Activated CD4-positive, alpha-beta T cell treated with anti-CD3 and anti-CD28 coated beads, Interleukin-2, amount 50 U/mL, for 24 hours (primary cell): ENCODE measurements at places on chromosomes 16 and 17.

- DNase-seq, result no peak
Measured at GRCh38 chr16:54265575-54266107, 20.9 kb downstream of the IRX3 start.

GRCh38 chr17:1179112-1179817 is 516 bp downstream of the ABR start:
- no peak for DNase-seq

GRCh38 chr17:205148-205669 is 23.8 kb upstream of the DOC2B start:
- DNase-seq, result no peak

DNA sequence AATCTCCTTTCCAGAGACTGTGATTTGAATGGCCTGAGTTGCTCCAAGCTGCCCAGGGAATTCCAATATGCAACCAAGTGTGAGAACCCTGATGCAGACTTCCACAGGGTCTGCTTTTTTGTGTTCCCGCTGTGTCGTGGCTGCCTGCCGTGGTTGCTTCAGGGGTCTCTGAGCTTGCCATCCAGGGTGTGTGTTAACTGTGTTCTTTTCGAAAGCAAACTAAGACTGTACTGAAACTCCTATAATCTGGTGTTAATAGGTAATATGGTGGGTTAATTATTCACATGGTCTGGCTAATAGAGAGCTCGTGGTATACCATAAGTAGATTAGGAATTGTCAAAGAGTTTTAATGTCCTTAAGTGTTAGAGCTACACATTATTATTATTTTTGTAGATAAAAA is 20.7 kb downstream of the UBN1 start:
- no peak for DNase-seq

DNA sequence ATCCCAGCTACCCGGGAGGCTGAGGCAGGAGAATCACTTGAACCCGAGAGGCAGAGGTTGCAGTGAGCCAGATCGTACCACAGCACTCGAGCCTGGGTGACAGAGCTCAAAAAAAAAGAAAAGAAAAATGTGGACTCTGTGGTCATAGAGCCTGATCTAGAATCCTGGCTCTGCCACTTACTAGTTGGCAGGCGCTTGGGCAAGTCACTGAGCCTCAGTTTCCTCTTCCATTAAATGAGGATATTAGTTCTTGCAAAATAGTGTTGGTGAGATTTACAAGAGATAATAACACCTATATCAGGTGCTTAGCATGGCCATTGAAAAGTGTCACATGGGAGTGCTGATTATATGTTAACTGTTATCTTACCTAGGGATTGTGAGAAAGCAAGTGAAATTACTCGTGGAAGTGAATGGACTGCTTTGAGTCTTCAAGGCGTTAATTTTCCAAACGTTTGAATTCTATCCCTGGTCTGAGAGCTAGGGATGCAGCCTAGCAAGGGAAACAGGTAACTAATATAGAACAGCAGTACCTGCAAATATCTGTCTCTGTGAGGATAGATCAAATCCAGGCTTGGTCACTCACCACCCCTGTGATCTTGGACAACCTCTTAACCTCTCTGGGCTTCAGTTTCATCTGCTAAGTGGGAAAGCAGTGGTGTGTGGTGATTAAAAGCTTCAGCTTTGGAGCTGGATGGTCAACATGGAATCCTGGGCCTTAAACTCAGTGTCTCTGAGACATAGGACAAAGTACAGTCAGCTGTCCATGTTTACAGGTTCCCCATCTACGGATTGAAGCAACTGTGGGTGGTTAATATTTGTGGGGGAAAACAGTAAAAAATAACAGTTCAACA is 953 bp upstream of the NSMCE1 start:
- DNase-seq, result no peak

DNA sequence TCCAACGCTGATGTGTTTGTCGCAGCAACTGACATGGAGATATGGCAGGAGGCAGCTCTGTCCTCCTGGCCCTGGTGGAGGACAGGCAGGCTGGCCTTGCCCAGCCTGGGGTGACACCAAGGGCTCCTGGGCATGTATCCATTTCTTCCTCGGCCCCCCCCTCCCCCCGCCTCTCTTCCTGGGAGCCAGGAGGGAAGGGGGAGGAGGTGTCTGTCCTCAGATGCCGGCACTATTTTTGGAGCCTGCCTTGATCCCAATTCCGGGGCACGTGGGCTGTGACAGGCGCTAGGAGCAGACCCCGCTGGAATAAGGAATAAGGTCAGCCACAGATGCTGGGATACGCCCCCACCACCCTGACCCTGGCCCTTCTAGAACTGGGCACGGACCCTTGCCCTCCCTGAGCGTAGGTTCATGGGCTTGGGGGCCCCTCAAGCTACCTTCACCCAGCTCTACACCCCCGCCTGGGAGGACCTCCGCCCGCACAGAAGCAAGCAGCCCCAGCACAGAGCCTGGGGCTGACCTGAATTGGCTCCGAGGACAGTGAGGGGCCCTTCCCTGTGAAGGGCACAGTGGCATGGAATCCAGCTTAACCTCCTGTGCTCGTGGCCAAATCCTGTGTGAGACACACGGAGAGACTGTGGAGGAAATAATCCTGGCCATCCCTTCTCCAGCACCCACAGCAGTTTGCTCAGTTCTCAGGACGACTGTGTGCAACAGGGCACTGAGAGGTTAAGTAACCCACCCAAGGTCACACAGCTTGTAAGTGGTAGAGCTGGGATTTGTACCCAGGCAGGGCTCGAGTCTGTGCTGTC is 24.1 kb downstream of the SEC14L5 start:
- no peak for DNase-seq

- DNase-seq, result no peak
Measured at GRCh38 chr16:61131447-61131846, 904.8 kb downstream of the CDH8 start.

DNA sequence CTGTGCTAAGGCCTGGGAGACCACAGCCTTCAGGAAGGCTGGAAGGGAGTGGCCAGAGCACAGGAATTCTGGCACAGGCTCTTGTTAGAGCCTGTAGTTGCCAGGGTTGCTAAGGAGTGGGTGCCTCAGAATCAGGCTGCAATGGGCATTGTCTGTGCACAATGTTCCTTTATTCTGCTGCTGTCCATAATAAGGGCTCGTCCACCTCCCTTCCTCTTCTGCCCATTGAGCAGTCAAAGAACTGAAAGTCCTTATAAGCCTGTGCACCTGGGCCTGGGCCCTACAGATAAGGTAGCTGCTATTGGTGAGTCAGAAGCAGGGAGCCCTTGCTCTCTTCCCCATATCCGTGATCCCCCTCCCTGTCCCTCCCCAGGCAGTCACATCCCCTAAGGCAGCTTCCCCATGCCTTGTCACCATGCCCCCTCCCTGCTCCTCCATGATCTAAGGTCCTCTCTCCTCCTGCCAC is 5.4 kb upstream of the CNGB1 start:
- DNase-seq, result no peak

DNA sequence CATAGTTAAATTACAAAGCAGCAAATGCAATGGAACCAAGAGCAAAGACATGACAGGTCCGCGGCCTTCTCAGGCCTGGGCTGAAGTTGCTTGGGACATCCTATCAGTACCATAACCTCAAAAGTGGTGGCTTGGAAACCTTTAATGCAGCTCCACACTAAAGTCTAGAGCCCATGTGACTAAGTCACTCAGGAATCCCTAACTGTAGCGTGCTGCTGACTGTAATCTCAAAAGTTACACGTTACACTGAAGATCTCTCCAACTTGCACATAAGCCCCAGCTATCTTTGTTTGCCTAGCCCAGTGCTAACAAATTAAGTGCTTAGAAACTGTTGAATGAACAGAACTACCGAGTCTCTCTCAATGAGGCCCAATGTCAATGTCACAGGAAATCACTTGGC is 27.8 kb downstream of the NUP88 start:
- DNase-seq, result no peak

DNA sequence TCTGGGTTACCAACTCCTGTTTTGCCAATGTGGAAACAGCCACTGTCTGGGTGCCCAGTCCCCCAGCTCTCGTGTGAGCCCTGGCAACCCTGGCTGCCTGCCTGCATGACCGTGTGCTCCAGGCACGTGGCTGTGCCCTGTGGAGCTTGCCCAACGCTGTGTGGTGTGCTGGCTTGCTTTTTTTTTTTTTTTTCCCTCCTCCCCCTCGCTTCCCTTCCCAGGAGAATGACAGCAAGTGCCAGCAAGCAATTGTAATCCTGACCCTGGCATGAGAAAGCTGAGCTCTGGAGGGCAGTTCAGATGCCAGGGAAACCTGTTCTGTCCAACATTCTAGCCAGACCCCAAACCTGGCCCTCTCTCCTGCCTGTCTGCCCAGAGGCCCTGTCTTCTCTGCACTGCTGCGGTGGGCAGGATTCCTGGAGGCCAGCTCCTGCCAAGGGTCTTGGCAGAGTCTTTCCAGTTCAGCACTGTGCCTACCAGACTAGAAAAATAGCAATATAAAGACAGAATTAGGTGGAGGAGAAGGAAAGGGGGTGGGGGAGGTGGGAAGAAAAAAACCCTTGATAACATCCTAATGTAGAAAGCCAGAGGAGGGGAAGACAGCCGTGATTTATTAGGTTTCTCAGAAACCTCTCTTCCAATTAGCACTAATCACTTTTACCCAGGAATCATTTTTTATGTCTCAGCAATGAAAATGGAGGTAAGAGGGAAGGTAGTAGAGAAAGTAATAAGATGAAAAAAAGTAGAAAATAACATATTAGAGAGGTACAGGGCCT is 9.0 kb downstream of the HLF start:
- DNase-seq, result no peak

DNA sequence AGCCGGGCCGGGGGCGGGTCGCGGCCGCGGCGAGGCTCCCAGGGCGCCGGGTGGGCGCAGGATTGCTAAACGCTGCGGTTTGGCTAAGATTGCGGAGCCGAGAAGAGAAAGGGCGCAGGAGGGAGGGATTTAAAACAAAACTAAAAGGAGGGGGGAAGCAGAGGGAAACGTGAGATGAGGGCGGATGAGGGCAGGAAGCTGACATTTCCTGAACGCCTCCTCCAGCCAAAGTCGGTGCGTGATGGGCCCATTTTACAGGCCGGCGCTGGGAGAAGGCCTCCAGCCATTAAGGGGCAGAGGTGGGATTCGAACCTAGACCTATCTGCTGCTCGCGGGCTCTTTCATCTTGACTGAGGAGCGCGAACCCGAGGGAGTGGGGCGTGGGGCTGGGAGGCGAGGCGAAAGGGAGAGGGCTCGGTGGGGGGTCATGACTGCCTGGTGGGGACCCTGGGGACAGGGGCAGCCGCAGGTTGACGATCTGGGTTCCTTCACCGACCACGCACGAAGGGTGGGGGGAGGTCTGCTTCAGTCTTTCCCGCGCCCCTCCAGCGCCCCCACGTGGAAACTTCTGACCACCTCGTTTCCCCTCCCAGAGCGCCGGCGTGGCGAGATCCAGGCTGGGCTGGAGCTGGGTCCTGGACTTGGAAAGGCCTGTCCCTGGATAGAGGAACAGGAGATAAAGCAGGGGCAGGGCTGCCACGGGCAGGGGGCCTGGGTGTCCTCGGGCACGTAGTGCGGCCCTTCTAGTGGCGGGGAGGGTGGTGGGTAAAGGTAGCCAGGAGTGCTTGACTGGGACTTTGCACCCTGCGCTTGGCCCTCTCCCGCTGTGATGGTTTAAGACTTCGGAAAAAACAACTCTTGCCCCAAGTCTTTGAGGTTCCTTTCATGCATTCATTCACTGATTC is 3.8 kb upstream of the TAC4 start:
- DNase-seq, result peak; percentile 35

DNA sequence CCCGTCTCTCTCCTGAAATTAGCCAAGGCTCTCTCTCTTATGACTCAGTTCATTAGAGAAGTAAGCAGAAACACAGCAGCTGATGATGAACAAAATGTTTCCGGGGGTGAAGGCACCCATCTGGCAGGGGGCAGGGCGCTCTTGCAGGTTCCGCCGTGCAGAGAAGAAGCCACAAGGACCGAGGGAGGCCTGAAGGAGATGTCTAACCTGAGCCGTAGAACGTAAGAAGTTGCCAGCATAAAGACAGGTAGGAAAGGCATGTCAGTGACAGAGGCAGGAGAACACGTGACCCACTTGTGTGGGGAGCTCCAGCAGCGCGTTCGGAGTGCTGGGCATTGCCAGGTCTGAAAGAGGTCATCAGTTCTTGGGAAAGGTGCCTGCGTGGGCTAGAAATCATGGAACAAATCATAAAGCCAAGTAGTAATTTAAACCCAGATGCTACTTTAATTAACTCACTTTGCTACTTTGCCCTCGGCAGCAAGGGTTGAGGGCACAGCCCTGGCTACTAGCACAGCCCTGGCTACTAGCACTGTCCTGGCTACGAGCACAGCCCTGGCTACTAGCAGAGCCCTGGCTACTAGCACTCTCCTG is 198.6 kb downstream of the RPTOR start:
- DNase-seq, result no peak

DNA sequence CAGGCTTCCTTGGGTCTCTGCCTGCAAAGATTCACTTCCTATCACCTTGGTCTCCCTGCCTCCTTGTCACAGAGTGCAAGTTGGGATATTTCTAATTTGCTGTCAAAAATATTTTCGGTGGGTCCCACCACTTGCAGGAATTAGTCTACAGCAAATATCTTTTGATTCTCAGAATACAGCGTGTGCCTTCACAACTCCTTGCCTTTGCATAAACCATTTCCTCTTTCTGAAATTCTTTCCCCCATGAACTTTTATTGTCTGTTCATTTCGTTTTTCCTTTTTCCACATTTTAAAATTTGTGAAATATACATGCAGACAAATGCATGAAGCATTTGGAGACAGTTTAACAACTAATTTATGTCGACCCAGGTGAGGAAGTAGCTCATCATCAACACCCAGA is 60.0 kb downstream of the HS3ST3B1 start:
- DNase-seq, result no peak

DNA sequence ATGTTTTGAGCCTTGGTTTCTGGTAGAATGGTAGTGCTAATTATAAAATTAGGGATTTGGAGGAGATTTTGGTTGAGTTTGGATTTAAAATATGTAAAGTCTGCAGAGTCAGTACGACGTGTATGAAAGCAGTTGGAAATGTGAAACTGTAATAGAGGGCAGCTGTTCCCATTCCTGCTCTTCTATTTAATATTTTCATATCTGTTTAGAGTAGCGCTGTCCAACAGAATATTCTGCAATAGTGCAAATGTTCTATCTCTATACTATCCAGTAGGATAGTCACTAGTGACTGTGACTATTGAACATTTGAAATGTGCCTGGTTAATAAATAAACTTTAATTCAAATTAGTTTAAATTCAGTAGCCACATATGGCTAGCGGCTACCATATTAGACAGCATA is 443.4 kb upstream of the SOX9 start:
- DNase-seq, result no peak

DNA sequence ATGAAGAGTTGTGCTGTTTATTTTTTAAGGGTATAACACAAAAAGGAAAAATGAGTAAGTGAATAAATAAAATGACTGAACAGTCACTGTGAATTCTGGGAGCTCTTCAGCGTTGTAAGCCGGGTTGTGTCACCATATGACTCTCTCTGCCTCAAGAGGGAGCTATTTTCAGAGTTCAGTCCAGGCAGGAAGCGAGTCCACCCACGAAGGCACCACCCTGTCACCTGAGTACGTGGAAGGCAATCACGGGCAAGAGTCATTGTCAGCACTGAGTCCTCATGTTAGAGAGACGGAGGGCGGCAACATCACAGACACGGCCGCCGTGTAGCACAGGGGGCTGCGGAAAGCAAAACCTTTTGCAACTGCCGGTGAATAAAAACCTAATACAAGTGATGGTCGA is 227.6 kb downstream of the UTP18 start:
- peak; percentile 19 for DNase-seq

- DNase-seq, result no peak
Measured at GRCh38 chr17:57206928-57207327, 49.4 kb upstream of the MSI2 start.
